Smooth muscle cell of the coronary artery (primary cell): ENCODE measurements at places on chromosomes 5 and 9. TPM values are rescaled to one million over a fixed set of nuclear protein-coding genes. Genes with fewer than 3 reads are reported as not detected.

The DBH gene
- total RNA-seq = not detected in 2 replicates

The PCDHB16 gene
- 0.23 and 0.70 TPM in 2 replicates for total RNA-seq

The COL5A1 gene
- total RNA-seq = 82.4 and 223 TPM in 2 replicates

The OR1J2 gene
- total RNA-seq = 0.30 and 1.2 TPM in 2 replicates

The CDH18 gene
- 0.15 and 2.0 TPM in 2 replicates for total RNA-seq

The TMEM245 gene
- total RNA-seq = 27.7 and 36.1 TPM in 2 replicates

The SEMA5A gene
- 13.6 and 69.7 TPM in 2 replicates for total RNA-seq

The ITGA2 gene
- total RNA-seq = 8.2 and 63.8 TPM in 2 replicates

The GCNT1 gene
- total RNA-seq = 3.0 and 64.5 TPM in 2 replicates

The FCN2 gene
- not detected in 2 replicates for total RNA-seq

The LRRC19 gene
- total RNA-seq = not detected in 2 replicates

The BSPRY gene
- total RNA-seq = not detected in 2 replicates

The TSSK1B gene
- 0.12 and 0.23 TPM in 2 replicates for total RNA-seq

The KIAA1191 gene
- 52.3 and 69.7 TPM in 2 replicates for total RNA-seq

The PFN3 gene
- not detected in 2 replicates for total RNA-seq

The SPOUT1 gene
- total RNA-seq = 10.8 and 12.9 TPM in 2 replicates

The INSL4 gene
- total RNA-seq = not detected in 2 replicates

The PPP3R2 gene
- total RNA-seq = not detected in 2 replicates

The SPINK4 gene
- not detected in 2 replicates for total RNA-seq

The MEIKIN gene
- total RNA-seq = not detected in 2 replicates

The MLANA gene
- total RNA-seq = not detected in 2 replicates

The ENTREP1 gene
- total RNA-seq = under 0.01 and 0.23 TPM in 2 replicates

The LVRN gene
- total RNA-seq = 0.30 and 1.5 TPM in 2 replicates

The SIL1 gene
- total RNA-seq = 101 and 184 TPM in 2 replicates
